DMS79 (cell line): ENCODE measurements at places on chromosomes 5 and 9.

DNA sequence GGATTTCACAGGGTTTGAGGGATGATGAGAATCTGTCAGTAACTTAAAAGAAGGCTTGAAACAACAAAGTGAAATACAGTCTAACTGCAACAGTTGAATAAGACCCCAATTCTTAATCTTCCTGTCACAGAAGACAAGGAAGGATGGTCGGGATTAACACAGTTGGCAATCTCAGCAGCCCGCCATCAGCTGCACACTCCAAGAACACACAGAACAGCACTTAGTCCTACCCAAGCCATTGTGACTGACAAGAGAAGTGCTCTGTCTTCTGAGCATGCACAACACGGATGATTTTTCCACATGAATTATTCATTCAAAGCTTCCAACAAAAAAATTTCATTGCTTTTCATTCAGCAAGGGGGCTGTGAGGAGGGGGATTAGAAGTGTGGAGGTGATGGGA, 576.1 kb downstream of the TLE4 start:
- DNase-seq: no peak

- no peak for DNase-seq
Observed at GRCh38 chr5:43702815-43703214, 99.8 kb downstream of the NNT start.

DNA sequence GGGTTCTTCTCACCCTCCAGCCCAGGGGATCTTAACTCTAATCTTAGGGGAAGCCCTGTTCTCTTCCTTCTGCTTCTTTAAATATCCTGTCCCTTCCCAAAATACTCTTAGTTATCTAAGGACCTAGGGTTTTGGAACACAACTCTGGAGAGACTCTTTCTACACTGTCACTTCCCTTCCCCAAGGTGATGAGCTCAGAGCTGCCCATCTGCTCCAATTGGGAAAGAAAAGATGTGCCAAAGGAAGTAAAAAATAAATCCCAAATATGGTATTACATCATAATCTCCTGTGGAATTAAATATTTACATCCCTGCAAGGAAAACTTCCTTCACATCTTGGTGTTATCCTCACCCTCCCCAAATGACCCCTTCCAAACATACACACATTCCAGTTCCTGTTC, 291.2 kb downstream of the EPB41L4A start:
- no peak for DNase-seq

- DNase-seq: no peak
Observed at GRCh38 chr5:149609640-149610219, 28.4 kb downstream of the ARHGEF37 start.

DNA sequence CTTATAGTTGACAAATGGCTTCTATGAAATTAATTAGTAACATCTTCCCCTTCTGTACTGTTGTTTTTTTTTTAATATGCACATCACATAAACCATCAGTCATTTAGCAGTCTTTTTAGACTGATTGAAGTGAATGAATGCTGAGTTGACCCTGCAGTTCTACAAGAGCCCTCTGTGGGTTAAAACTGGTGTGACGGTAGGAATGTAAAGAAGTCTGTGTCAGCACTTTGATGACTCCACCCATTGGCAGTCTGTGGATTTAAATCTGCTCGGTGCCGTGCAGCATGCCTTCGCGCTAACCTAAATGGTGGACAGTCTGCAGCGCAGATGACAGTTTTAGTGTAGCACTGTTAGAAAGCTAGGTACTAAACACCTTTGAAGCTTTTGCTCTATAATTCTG, 3.1 kb downstream of the GTF3C4 start:
- DNase-seq: no peak

- DNase-seq: no peak
Observed at GRCh38 chr5:108700930-108701329, 46.8 kb upstream of the FER start.

GRCh38 chr5:95044096-95044495, 240.8 kb downstream of the MCTP1 start:
- no peak for DNase-seq

GRCh38 chr9:123584202-123585176, 228.5 kb downstream of the CRB2 start:
- DNase-seq: peak; percentile 66

DNA sequence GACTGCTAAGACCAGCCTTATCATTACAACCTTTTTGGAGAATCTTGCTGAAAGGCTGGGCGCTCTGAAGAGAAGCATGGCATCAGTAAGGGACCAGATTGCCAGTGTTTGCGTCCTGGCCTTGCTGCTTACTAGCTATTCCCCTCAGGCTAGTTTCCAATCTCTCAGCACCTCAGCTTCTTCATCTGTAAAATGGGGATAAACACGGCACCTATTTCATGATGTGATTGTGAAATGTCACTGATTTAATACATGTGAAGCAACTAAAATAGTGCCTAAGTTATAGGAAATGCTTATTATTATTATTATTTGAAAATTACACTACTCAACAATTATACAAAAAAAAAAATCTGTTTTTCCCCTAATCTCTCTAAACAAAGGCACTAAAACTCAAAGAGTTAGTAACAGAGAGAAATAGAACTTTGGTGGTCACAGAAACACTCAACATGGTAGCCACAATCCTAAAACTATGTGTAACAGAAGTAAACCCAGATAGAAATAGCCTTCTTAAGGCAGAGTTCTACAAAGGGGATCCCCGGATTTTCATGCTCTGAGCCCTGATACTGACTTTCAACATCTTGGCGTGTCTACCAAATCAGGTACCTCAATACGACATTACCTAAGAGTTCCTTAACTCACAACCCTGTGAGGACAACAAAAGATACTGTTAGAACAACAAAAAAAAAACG, 62.0 kb downstream of the ENC1 start:
- no peak for DNase-seq

- DNase-seq: no peak
Observed at GRCh38 chr5:54601411-54602230, 84.1 kb downstream of the SNX18 start.

- no peak for DNase-seq
Observed at GRCh38 chr5:19859020-19859419, 129.0 kb downstream of the CDH18 start.

- DNase-seq: no peak
Observed at GRCh38 chr9:135214054-135214640, 126.7 kb downstream of the OLFM1 start.

- no peak for DNase-seq
Observed at GRCh38 chr5:135576075-135576599, 2.7 kb downstream of the CXCL14 start.

GRCh38 chr9:129849901-129850300, 14.6 kb downstream of the USP20 start:
- no peak for DNase-seq

GRCh38 chr5:75567710-75568109, 43.5 kb upstream of the ANKDD1B start:
- DNase-seq: no peak

DNA sequence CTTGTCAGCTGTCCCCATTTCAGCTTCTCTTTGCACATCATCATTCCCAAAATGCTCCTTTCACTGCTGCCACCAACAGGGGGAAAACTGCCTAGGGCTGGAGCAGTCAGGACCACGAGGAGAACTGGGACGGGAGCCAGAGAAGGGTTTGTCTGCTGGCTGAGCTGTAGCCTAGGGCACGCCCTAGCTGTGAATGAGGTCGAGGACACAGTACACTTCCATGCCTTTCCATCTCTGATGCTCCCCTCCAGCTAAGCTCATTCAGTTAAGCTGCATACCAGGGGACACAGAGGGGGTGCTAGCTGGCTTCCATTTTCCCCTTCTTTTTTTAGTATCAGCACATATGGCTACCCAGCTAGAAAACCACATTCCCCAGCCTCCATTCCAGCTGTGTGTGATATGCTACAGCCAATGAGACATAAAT, 64.7 kb downstream of the STK10 start:
- no peak for DNase-seq

GRCh38 chr9:7436754-7437153, 362.8 kb downstream of the DMAC1 start:
- no peak for DNase-seq

DNA sequence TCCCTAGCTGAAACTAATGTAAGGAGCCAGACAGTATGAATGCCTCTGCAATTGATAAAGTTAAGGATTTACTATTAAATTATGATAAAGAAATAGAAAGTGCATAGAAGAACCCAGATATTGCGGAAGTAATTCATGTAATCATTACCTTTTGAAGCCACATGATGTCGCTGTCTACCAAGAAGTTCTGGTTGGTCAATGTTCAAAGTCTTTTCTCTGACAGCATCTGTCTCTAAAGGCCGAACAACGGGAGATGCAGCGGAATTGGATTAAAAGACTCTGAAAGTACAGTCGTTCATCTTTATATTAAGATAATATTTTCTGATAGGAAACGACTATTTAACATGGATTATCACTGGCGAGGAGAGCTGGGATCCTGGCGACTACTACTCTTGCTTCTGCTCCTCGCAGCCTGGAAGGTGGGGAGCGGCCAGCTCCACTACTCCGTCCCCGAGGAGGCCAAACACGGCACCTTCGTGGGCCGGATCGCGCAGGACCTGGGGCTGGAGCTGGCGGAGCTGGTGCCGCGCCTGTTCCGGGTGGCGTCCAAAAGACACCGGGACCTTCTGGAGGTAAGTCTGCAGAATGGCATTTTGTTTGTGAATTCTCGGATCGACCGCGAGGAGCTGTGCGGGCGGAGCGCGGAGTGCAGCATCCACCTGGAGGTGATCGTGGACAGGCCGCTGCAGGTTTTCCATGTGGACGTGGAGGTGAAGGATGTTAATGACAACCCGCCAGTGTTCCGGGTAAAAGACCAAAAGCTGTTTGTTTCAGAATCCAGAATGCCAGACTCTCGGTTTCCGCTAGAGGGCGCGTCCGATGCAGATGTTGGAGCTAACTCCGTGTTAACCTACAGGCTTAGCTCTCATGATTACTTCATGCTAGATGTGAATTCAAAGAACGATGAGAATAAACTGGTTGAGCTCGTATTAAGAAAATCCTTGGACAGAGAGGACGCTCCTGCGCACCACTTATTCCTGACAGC, at the start of gene PCDHA8:
TSS of gene PCDHA8 (plus strand) at position 210 of the 985 bp plus-strand sequence. CDS start at position 345, 135 bp downstream.
- DNase-seq: no peak

DNA sequence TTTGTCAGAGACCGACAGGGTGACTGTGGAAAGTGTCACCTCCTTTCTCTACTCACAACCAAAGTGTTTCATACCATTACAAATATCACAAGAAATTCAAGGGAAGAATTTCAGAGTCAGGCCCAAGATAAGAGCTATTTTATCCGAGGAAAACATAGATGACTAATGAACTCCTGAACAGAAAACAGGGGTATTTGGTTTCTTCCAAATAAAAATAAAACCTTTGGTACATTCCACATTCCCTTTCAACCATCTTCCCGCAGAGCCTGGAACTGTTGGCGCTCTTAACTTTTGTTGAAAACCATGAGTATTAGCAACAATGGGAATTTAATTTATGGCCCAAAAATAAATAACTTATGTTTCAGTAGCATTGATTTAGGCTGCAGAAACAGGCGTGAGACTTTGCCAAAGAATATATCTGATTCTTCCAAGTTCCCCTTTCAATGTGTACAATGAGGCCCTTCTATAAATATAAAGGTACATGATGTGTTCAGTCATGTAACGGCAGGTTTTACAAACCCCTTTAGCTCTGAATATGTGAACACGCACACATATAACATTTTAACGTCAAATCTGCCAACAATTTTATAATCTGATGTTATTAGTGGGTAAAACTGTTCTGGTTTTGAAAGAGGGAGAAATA, 69.5 kb downstream of the RETREG1 start:
- DNase-seq: no peak

- peak; percentile 68 for DNase-seq
Observed at GRCh38 chr9:33884856-33885701, 68.1 kb downstream of the UBE2R2 start.

GRCh38 chr9:92668746-92669526, 995 bp downstream of the IPPK start:
- DNase-seq: no peak

GRCh38 chr9:21096901-21097255, 19.1 kb upstream of the IFNB1 start:
- no peak for DNase-seq

DNA sequence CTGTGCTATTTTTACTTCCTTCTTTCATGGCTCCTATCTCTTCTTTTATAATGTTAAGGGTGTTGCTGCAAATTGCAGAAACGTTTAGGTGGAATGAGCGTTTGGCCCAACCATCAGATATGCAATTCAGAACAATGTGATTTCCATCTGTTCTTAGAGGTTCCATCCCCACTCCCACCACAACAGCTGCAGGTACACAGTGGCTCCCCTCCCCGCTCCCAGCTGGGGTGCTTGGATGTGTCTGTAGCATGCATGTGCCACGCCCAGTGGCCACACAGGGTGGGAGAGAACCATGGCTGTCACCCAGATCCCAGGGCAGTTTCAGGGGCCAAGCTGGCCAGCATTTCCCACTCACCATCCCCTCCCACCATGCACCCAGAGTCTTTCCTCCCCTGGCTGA, 62.2 kb downstream of the ACTL7B start:
- DNase-seq: no peak

GRCh38 chr9:112819635-112820496, 69.3 kb downstream of the SNX30 start:
- no peak for DNase-seq

GRCh38 chr5:143707806-143708205, 104.2 kb upstream of the HMHB1 start:
- peak; percentile 10 for DNase-seq

DNA sequence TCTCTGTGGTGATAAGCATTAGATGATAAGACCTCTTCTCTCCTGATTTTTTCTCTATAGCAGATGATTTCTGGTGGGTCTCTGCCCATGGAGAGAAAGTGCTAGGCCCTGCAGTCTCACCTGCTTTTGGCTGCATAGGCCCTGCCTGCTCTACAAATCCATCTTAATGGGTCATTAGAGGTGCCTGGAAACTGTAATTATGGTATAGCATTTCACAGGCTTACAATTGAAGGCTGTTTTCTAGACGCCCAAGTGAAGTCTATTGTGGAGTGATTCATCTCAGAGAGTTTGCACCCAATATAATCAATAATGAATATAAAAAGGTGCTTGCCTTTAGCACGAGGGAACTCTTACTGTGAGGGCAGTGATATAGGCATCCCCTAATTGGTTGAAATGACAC, 33.8 kb downstream of the NEUROG1 start:
- no peak for DNase-seq

DNA sequence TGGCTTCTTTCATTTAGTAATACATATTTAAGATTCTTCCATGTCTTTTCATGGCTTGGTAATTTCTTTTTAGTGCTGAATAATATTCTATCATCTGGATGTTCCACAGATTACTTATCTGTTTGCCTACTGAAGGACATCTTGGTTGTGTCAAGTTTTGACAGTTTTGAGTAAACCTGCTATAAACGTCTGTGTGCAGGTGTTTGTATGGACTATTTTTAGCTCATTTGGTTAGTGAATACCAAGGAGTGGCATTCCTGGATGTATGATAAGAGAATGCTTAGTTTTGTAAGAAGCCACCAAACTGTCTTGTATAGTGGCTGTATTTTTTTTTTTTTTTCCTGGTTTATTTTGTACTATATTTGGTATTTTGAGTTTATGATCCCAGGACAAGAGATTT, 38.4 kb downstream of the PRRC1 start:
- no peak for DNase-seq
